Aorta (tissue), 5 donors: ENCODE measurements at places on chromosomes 12 and 14. TPM values are rescaled to one million over a fixed set of nuclear protein-coding genes. Genes with fewer than 3 reads are reported as not detected.

DNA sequence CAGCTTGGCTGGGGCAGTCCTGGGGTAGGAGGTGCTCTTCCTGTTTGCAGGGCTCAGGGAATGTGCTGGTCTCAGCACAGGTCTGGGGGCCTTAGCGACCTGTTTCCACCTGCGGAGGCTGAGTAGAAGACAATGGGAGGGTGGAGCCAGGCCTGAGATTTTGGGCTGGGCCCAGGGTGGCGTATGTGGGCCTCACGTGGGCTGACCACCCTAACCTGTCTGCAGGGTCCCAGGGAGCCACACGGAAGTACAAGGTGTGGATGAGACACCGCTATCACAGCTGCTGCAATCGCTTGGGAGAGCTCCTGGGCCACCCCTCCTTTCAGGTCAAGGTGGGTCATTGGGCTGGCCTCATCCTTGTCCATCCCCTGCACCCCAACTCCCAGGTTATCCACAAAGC is 1.1 kb downstream of the NOC4L start:
- DNase-seq: peak; percentile 40
- no peak overlapping the region for H3K27ac ChIP-seq
- H3K36me3 ChIP-seq: no peaks in the 10 kb centered on the region

Gene BDKRB2
- 12.2 TPM for total RNA-seq

Gene HPD
- 5.2 TPM for total RNA-seq

DNA sequence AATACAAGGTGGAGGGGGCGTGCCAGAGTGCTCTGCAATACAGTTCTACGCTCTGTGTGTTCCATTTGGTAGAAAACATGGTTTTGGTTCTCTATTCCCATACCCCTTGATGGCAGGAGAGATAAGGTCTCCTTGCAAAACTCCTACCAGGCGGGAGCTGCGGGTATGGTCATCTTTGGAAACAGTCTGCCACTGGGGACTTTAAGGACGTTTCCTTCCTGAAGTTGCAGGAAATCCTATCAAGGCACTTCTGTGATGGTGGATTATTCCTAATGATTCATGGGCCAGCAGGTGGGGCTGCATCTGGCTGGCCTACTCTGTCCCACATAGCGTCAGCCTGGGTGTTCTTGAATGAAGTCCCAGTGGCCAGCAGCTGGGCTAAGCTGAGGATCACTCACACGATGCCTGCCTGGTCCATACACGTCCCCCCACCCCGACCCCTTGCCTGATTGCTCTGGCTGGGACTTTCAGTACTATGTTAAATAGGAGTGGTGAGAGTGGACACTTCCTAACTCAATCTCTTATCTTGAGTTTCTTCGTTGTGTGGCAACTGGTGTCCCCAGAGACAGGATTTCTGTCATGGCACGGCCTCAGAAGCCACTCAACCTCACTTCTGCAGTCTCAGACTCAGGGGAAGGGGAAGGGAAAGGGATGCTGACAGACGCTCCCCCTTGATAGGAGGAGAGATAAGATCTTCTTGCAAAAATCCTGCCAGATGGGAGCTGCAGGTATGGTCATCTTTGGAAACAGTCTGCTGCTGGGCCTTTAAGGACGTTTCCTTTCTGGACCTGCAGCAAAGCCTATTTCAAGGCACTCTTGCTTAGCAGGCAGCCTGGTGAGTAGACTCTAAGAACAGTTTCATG is 61.0 kb upstream of the FKBP4 start:
- no peak overlapping the region for H3K4me3 ChIP-seq
- H3K27me3 ChIP-seq: no peaks in the 10 kb centered on the region
- H3K4me1 ChIP-seq: no peaks in the 10 kb centered on the region
- no peaks in the 10 kb centered on the region for H3K36me3 ChIP-seq
- no peak overlapping the region for H3K27ac ChIP-seq
- no peak for DNase-seq

DNA sequence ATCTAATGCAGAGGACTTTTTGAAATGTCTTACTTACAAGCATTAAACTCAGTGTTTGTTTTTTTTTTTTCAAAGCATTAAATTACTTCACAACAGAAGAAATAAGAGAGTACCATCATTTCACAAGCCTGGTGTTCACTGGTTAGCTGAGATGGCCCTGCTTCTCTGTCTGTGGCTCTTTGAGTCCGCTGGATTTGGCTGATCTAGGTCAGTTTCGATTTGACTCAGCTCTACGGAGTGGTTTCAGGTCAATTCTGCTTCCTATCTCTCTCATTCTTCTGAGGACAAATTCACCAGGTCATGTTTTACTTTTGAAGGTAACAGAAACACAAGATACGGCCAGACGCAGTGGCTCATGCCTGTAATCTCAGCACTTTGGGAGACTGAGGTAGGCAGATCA is 1066.1 kb downstream of the FLRT2 start:
- no peak overlapping the region for H3K27ac ChIP-seq
- no peak for DNase-seq
- H3K4me1 ChIP-seq: no peaks in the 10 kb centered on the region

DNA sequence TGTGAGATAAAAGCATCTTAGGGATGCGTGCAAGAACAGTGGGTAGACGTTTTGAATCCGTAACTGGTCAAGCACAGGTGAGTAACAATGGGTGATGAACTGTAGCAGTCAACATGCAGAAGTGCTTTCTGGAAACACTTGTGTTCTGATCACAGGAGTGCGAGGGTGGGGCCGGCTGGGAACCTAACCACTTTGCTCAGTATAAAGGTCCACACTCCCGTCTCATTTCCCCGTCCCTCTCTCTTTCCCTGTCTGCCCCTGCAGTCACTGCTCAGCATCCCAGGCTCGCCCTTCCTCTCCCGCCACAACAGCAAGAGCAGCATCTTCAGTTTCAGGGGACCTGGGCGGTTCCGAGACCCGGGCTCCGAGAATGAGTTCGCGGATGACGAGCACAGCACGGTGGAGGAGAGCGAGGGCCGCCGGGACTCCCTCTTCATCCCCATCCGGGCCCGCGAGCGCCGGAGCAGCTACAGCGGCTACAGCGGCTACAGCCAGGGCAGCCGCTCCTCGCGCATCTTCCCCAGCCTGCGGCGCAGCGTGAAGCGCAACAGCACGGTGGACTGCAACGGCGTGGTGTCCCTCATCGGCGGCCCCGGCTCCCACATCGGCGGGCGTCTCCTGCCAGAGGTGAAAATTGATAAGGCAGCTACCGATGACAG is 127.1 kb downstream of the FIGNL2 start:
- H3K4me1 ChIP-seq: no peaks in the 10 kb centered on the region
- no peak overlapping the region for H3K27ac ChIP-seq
- H3K27me3 ChIP-seq: no peaks in the 10 kb centered on the region
- H3K4me3 ChIP-seq: no peak overlapping the region
